ENCODE measurements at places on chromosomes 7 and 10.

- no peak for DNase-seq
These were observed 39.9 kb downstream of the CHN2 start for GRCh38 chr7:29234438-29234837.

- DNase-seq, result no peak
These were observed 11.4 kb downstream of the CDHR3 start for GRCh38 chr7:105974471-105974870.

DNA sequence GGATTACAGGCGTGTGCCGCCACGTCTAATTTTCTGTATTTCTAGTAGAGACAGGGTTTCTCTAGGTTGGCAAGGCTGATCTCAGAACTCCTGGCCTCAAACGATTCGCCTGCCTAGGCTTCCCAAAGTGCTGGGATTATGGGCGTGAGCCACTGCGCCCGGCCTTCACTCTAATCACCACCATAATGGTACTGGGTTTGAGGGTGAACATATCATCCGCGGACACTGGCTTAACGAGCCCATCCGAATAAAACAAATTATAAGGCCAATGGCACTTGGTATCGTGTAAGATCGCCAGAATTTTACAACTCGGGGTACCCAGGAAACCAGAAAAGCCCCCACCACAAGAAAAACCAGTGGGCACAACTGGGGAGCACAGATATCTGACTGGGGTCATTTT lies 580 bp downstream of the FAM200A start:
- DNase-seq, result no peak

DNA sequence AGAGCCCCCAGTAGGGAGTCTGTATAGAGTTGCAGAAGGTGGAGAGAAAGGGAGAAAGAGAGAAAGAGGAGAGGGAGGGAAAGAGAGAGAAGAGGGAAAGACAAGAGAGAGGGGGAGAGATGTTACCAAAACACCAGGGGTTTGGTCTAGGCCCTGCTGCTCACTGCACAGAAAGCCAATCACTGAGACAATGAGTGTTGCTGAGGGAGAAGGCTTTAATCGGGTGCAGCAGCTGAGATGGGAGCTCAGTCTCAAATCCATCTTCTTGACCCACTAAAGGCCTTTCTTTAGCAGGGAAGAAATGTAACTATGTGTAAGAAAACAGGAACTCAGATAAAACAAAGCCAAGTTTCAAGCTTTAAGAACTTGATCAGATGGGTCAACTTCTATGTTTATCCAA lies 198.2 kb upstream of the FOXK1 start:
- no peak for DNase-seq

- no peak for DNase-seq
These were observed 88.3 kb upstream of the KAT6B start for GRCh38 chr10:74738052-74738451.

DNA sequence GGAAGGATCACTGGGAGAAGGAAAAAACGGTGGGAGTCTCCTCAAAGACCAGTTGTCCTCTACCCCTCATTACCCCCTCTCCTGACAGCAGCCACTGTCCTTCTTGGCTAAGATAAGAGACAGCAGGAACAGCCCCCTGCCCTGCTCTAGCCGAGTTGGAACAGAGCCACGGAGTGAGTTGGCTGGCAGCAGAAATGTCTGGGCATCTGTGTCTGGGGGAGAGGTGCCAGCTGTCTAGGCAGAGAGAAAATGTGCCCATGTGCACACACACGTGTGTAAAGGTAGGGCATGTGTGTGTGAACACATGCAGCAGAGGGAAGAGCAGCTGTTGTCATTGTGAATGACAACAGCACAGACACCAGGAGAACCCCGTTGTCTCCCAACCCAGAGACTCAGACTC lies 9.4 kb upstream of the HILPDA start:
- DNase-seq, result no peak

- DNase-seq, result no peak
These were observed 1.4 kb downstream of the ZMIZ1 start for GRCh38 chr10:79070081-79070605.
